ENCODE measurements at places on chromosomes 2 and 18. TPM values are rescaled to one million over a fixed set of nuclear protein-coding genes. Genes with fewer than 3 reads are reported as not detected.

The ICA1L gene
- 4.6 TPM for total RNA-seq

The LRRC30 gene
- not detected for total RNA-seq

The CIB4 gene
- total RNA-seq, result not detected

The DHRS9 gene
- 1.9 TPM for total RNA-seq

- DNase-seq, result no peak
These were observed 470.9 kb downstream of the ARHGAP15 start for GRCh38 chr2:143600116-143600515.

DNA sequence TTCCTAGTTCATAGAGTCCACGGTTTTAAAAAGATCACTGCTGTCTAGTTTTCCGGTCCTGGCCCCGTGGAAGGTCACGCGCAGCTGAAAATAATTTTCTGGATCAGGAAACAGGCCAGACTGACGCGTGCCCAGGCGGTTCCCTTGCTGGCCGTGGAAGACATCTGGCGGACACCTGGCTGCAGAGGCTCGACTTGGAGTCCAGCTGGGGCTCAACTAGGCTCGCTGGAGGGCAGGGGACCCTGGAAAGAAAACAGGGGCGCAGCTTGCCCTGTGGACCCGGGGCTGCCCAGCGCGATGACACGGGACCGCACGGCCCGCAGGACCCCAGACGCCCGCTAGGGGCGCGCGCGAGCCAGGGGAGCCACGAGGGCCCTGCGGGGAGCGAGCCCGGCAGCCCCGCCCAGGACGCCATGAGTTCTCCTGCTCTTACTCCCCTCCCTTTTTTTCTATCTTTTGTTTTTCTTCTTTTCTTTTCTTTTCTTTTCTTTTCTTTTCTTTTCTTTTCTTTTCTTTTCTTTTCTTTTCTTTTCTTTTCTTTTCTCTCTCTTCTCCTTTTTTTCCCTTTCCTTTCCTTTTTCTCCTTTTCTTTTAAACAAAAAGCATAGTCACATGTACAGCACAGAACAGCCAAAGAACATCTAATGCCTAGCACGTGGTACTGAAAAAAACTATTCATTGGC is 43.2 kb upstream of the UBE2F start:
- DNase-seq, result peak; percentile 79

DNA sequence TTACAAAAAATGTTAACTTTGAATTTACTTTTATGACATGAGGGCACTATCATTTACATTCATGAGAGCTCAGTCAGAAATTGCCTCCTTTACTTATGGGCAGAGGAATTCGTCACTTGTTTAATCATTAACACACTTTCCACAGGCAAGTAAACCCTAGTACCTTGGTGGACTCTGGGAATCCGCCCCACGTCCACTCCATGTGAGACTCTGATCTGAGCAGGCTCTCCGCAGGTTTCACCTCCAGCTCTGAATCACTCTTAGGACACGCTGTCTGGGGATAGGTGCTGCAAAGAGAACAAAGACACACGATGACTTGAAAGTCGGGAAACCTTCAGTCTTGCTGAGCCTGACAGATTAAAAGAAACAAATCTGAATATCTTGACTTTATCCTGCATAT is 73.6 kb downstream of the LPIN2 start:
- DNase-seq, result no peak

GRCh38 chr2:136049011-136049742 is 63.8 kb upstream of the DARS1 start:
- no peak for DNase-seq
